Fibroblast of lung (primary cell): ENCODE measurements at places on chromosomes 11 and 22.
A peak's percentile ranks its signal among the peaks of the same experiment; 100 is the strongest.

- DNase-seq, result peak; percentile 53
These were observed 15.6 kb upstream of the CYP2R1 start for GRCh38 chr11:14907411-14908213.

DNA sequence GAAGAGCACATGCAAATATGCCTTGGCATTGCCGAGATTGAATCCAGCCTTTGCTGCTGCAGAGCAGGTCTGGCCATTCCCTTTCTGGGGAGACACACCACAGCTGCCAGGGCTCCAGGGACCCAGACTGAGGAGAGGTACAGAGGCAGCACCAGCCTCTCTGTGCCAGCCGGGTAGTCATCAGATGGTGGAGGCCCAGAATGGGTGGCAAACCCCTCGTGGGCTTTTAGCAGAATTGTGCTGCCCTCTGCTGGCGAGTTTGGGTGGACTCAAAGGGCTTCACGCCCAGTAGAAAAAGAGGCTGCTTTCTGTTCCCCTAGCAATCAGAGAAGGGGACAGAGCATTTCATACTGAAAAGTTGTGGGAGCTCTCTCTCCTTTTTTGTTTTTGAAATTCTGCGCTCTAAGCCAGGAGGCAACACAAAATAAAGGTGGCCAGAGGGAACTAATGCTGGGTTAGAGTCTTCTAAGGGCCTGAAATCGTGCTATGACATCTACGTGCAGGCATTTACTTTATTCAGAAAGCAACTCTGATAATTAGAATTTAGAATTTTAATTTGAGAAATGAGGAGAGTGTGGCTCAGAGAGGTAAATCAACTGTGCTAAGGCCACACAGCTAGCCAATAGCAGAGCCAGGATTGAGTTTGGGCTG is 158.8 kb upstream of the NAV2 start:
- DNase-seq, result peak; percentile 43

DNA sequence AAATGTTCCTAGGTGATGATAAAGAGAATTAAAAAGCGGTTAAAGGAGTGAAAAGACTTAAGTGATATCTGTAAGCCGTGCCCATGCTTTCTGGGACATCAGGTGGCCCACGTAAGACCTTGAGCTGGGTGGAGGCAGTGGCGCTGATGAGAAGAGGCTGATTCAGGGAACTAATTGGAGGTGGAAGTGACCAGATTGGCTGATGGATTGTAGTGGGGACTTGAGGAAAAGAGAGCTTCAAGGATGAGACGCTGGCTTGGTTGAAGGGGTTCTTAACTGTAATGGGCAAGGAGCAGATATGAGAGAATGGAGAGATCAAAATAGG is 69.1 kb upstream of the EP300 start:
- DNase-seq, result no peak

- DNase-seq, result no peak
These were observed 36.7 kb downstream of the SERPIND1 start for GRCh38 chr22:20810645-20811044.

- DNase-seq, result no peak
These were observed 115.4 kb downstream of the OSBP2 start for GRCh38 chr22:30810105-30810504.

- peak; percentile 71 for DNase-seq
These were observed 1.1 kb upstream of the CHRM4 start for GRCh38 chr11:46392421-46393230.

- DNase-seq, result no peak
These were observed 8.7 kb upstream of the ACCS start for GRCh38 chr11:44057340-44057739.

- DNase-seq, result peak; percentile 87
These were observed 118.1 kb downstream of the BBOX1 start for GRCh38 chr11:27158456-27159334.

GRCh38 chr22:38271927-38272372 is 860 bp downstream of the TMEM184B start:
- DNase-seq, result no peak

DNA sequence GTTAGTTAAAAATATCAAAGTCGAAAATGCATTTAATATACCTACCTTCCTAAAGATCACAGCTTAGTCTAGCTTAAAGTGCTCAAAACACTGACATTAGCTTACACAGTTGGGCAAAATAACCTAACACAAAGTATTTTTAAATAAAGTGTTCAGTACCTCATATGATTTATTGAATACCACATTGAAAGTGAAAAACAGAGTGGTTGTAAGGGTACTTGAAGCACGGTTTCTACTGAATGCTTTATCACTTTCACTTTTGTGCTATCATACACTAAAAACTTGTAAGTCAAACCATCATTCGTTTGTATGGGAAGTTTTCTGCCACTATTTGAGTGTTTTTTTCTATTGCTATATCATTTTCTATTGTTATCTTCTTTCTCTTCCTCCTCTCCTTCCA is 36.6 kb downstream of the ZBTB44 start:
- no peak for DNase-seq

DNA sequence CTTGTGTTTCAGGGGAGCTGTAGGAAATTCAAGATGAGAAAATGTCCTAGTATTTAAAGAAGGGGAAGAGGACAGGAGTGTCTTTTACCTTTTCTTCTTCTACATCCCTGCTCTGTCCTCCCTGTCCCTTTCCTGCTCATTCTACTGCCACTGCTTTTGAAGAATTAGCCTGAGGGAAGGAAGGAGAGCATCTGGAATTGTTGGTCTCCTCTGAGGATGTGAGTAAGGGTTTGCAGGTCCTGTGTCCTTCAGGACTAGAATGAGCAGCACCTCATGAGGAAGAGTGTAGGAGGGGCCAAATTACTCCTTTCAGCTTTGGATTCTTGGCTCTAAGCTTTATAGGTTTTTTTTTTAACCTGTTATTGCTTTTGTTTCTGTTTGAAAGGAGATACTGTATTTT is 24.2 kb downstream of the SNU13 start:
- DNase-seq, result no peak

DNA sequence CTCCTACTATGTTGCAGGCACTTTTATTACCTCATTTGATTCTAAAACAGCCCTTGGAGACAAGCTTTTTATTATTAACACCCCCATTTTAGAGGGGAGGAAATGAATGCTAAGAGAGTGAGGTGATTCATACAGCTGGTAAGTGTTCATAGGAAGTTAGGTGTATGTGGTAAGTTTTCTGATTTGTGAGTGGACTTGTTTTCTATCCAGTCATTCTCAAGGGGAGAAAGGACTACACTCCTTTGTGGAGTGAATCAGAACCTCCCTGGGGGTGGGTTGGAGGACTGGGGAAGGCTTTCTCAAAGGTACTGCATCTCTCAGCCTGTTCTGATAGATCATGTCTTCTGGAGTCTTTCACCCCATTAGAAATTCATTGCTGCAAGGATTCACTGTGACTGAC is 23.5 kb downstream of the PKNOX2 start:
- DNase-seq, result no peak

GRCh38 chr11:83951521-83951920 is 665.4 kb upstream of the CCDC90B start:
- DNase-seq, result no peak

GRCh38 chr11:70577948-70578347 is 179.6 kb downstream of the CTTN start:
- DNase-seq, result no peak

- no peak for DNase-seq
These were observed 3.2 kb downstream of the IGSF9B start for GRCh38 chr11:133953547-133953946.
